ENCODE measurements at places on chromosomes 11 and 22. TPM values are rescaled to one million over a fixed set of nuclear protein-coding genes. Genes with fewer than 3 reads are reported as not detected.

The LINC01488 gene
- total RNA-seq = not detected

The VSIG2 gene
- 49.7 TPM for total RNA-seq

The ARHGAP8 gene
- total RNA-seq = 43.9 TPM

The USP28 gene
- 20.9 TPM for total RNA-seq

The GAS2 gene
- 2.3 TPM for total RNA-seq

DNA sequence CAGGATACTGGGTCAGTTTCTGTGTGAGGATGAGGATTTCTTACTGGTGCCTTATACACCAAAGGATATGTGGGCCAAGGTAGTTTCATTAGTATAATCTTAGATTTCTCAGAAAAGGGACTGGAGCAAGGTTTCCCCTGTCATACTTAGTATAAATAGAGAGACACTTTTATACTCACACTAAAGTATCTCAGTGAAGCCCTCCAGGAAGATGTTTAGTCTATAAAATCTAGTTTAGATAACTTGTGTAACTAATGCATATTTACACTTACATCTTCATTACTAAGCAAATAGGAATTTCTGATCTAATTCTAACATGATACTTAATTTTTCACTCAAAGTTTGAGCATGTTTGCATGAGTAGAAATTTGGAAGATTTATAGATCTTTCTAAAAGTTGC lies 11.1 kb downstream of the EMSY start:
- no peak for DNase-seq

GRCh38 chr11:76902121-76903014 lies 41.6 kb downstream of the ACER3 start:
- no peak for DNase-seq

GRCh38 chr11:68840661-68841653 lies 759 bp downstream of the CPT1A start:
- DNase-seq = peak; percentile 82

GRCh38 chr11:80393210-80393609 lies 952.4 kb upstream of the TENM4 start:
- no peak for DNase-seq

- DNase-seq = no peak
Observed at GRCh38 chr11:106063009-106063408, 14.1 kb downstream of the KBTBD3 start.

GRCh38 chr22:46813816-46814597 lies 51.6 kb downstream of the TBC1D22A start:
- DNase-seq = no peak

DNA sequence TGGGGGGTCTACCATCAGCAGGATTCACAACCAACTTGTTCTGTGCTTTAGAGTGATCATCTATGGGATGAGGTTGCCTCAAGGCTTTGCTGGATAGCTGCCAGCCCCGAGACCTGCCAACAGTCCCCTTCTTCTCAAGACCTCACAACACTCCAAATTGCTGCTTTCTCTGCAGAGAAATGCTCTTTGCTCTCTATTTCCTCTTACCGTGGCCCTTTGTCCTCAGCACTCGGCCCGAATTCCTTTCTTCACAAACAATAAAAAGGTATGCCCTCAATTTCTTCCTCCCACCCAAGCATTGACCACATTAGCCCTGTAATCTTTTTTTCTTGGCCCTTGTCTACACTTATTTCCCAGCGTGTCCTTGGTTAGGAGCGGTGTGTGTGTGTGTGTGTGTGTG lies 147.4 kb upstream of the SNX19 start:
- no peak for DNase-seq

- no peak for DNase-seq
Observed at GRCh38 chr22:44728761-44729324, 23.5 kb upstream of the ARHGAP8 start.

DNA sequence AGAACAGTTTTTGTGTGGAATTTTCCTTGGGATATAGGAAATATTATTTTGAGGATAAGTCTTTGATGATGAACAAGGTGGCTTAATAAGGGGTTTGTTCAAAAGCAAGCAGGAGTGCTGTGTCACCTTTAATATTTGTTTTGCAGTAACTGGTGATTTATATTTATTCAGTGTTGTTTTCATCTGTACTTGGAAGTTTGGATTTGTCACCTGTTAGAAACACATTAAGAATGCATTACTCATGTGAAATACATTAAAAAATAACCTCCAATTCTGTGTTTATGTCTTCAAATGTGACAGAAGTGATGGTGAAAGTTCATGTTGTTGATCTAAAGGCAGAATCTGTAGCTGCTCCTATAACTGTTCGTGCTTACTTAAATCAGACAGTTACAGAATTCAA lies 70.5 kb downstream of the DKK3 start:
- no peak for DNase-seq

- peak; percentile 98 for DNase-seq
Observed at GRCh38 chr22:49852898-49853894, at the start of gene ZBED4. Gene ZBED4 (plus strand): TSS chr22:49853844. CDS start chr22:49883663, 29,819 bp downstream.

GRCh38 chr11:59271247-59271755 lies 58.6 kb upstream of the MPEG1 start:
- no peak for DNase-seq

GRCh38 chr22:36829370-36830002 lies 12.7 kb upstream of the PVALB start:
- no peak for DNase-seq

Measured in upper lobe of left lung (tissue), 6 donors.